ENCODE measurements at places on chromosomes 5 and 9. TPM values are rescaled to one million over a fixed set of nuclear protein-coding genes. Genes with fewer than 3 reads are reported as not detected.

PCDHGA4 gene
- 1.7 TPM for total RNA-seq

DNA sequence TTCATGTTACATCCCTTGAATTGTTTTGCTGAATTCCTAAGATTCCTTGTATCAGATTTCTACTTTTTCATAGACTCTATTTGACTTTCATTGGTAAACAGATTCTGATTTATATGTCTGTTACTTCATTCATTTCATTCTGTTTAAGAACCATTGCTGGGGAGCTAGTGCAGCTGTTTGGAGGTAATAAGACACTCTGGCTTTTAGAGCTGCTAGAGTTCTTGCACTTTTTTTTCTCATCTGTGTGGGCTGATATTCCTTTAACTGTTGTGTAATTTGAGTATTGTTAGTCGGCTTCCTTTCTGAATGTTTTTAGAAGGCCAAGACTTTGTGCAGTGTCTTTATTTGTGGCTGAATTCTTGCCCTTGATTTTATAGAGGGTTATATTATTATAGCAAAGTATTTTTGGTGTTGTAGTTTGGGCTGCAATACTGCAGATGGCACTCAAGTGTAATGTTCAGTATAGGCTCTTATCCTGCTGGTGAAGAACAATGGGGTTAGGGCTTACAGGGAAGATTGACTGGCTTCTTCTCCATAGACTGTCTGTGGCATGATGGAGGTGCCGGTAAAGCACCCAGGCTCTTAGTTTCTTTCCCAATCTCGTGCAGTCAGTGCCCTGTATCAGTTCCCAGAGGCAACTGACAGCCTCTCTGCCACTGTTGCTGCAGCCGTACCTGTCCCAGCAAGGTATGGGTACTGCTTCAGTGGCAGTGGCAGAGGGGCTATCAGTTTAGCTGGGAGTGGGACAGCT is 162.2 kb downstream of the OXCT1 start:
- DNase-seq, result peak; percentile 17

- DNase-seq, result no peak
Observed at GRCh38 chr9:116750510-116750909, 63.4 kb downstream of the TRIM32 start.

DNA sequence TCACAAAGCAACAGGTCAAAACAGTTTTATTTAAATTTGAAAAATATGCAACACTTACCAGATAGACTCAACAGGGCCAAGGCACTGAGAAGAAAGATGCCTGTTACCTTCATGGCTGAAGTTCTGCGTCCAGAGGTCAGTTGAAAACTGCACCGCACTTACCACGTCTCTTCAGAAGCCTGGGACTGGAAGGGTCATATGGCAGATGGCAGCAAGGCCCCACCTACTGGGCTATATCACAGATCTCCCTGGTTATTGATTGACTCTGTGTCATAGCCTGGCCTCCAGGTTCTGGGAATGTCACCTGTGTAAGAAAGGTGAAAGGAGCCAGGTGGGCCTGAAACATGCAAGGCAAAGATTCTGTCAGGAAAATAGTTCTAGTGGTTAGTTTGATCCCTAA is at the start of gene SPINK1:
Gene SPINK1 (minus strand): TSS at position 207 of the 400 bp plus-strand sequence. CDS start 94 bp downstream, at position 113.
- no peak for DNase-seq

CCDC192 gene
- total RNA-seq, result not detected

DNA sequence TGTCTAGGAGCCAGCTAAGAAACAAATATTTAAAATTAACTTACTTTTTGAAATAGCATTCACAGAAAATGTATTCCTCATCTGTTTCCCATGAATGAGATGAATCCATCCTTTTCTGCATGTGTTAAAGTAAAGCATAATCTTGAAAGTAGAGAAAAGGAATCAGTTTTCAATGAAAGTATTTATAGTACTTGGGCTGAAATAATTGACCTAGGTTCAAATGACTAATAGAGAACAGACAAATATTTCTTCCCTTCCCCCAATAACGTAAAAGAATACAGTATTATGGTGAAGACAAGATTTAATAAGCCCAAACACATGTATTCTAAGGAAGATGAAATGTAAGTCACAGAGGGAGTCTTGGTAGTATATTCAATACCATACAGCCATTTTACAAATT is 403.5 kb downstream of the ZNF608 start:
- DNase-seq, result no peak

DNA sequence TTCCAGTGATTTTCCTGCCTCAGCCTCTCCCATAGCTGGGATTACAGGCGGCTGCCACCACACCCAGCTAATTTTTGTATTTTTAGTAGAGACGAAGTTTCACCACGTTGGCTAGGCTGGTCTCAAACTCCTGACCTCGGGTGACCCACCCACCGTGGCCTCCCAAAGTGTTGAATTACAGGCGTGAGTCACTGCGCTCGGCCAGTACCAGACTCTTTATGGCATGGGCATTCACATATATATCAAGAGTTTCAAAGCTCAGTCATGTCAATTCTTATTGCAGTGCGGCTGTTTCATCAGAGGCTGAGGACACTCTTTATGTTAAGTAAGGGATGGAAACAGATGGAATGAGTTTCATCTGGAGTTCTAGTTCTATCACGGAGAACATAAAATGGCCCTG is 315.2 kb upstream of the CDH6 start:
- DNase-seq, result no peak

- no peak for DNase-seq
Observed at GRCh38 chr5:5179597-5179996, 39.5 kb downstream of the ADAMTS16 start.

DNA sequence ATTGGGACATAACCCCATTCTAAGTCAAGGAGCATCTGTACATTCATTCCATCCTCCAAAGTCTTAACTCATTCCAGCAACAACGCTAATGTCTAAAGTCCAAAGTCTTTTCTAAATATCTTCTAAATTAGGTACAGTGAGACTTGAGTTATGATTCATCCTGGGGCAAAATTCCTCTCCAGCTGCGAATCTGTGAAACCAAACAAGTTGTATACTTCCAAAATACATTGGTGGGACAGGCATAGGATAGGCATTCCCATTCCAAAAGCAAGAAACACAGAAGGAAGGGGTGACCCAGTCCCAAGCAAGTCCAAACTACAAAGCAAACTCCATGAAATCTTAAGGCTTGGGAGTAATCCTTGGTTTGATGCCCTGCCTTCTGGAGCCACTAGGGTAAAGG is 97.6 kb upstream of the FANCC start:
- DNase-seq, result no peak

- DNase-seq, result peak; percentile 36
Observed at GRCh38 chr9:111094433-111094924, 56.2 kb upstream of the LPAR1 start.

FCN1 gene
- not detected for total RNA-seq

SPINK13 gene
- not detected for total RNA-seq

GRCh38 chr5:170113522-170113900 is 7.8 kb downstream of the FOXI1 start:
- DNase-seq, result peak; percentile 8

DNA sequence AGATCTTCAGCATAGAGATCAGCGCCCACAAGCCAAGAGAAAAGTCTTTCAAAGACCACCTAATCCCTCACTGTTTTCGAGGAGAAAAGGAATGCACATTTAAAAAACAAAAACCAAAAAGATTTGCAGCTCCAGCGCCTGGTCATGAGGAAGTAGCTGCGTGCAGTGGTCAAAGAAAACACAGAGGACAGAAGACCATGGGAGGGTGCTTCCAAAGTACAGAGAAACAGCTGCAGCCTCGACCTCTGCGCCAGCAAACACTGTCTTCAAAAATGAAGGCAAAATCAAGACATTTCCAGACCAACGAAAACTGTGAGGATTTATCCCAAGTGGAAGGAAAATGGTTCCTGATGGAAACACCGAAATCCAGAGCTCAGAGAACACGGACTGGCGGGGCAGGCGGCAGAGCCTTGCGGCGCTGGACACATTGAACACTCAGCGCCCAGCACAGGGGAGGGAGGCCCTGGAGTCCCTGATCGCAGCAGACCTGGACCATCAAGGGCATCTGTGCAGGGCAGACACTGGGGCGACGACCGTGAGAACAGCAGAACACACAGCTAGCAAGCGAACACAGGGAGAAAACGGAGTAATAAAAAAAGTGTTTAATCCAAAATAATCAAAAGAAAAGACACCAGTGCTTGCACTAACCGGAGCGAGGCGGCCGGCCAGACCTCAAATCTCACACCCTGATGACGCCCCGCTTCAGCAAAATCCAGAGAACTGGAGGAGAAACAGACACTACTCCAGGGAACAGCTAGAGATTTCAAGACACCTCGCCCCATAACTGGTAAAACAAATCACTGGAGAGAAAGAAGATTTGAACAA is 12.6 kb upstream of the SLC12A7 start:
- DNase-seq, result no peak

CHSY3 gene
- 0.24 TPM for total RNA-seq

LCN1 gene
- total RNA-seq, result not detected

GRAMD2B gene
- total RNA-seq, result 25.5 TPM

- DNase-seq, result no peak
Observed at GRCh38 chr9:81473206-81473605, 216.1 kb downstream of the TLE1 start.

PPIC gene
- 133 TPM for total RNA-seq

DNA sequence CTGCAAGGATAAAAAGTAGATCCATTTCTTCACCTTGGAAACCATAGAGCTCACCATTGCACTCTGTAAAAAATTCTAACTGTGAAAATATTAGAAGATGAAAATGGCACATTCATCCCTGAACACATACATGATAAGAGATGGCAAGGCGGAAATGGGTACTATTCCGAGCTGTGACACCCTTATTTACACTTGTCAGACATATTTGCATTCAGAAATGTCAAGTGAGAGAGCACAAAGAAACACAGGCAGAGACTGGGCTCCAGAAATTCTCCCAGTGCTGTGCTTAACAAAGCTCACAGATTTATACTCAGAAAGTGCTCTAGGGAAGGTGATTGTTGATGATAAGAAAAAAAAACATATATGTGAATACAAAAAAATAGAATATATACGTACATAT is 170.3 kb upstream of the PUM3 start:
- DNase-seq, result no peak

SLC4A9 gene
- not detected for total RNA-seq

TPM2 gene
- total RNA-seq, result 823 TPM

DNA sequence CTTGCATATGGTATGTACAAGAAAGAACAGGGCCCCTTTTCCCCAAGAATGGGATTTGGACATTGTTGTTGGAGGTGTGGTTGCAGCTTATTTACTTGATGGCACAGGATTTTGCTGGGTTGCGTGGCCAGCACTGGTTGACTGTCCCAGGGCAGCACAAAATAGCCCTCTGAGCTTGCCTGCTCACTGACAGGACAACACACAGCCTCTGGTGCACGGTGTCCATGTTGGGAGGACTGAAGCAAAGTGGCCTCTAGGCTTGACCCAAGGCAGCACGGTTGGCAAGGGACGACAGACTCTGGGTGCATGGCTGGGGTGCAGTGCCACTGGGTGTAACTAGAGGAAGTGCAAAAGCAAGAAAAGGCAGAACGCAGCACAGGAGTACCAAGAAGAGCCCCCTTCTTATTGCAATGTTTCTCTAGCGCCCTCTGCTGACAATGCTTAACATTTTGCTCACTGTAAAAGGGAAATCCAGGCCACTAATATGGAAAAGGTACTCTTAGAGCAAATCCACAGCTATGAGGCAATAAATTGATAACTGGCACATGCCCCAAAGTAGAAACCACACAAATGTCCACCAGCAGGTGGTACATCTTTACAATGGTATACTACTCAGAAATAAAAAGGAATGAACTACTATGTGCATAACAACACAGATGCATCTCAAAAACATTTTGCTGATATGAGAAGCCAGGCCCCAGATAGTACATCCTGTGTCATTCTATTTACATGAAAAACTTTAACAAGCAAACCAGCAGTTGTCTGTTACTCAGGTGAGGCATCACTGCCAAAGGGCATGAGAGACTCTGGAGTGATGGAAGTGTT is 47.4 kb upstream of the BARX1 start:
- DNase-seq, result peak; percentile 20

- DNase-seq, result no peak
Observed at GRCh38 chr5:54829102-54829501, 156.3 kb downstream of the ESM1 start.

DNA sequence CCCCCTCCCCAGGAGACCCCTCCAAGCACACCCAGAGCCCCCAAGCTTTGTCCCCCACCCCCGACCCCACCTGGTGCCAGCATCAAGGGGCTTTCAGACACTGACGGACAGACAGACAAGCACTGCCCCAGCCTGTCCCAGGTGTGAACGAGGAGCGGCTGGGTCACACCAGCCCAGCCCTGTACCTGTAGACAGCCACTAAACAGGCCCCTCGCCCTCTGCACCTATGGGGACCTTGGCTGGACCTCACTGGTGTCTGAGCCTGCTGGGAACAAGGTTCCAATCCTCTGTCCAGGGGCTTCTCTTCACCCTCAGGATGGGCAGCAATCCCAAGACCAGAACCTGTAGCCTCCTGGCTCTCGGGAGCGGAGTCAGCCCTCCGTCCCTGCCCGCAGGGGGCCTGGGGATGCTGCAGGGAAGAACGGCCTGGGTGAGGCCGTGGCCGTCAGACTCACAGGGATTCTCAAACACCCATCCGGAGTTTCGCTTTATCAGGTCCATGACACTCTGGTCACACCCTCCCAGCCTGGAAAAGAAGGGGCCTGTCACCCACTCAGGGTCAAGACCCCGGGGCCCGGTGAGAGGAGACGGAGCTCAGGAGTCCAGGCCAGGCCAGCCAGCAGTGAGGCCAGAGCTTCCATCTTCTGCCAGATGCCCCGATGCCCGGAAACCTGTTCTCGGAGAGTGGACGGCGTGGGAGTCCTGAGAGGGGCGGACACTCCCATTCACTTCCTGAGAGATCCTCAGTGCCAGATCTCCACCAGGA is 2.8 kb downstream of the LCN6 start:
- no peak for DNase-seq

DNA sequence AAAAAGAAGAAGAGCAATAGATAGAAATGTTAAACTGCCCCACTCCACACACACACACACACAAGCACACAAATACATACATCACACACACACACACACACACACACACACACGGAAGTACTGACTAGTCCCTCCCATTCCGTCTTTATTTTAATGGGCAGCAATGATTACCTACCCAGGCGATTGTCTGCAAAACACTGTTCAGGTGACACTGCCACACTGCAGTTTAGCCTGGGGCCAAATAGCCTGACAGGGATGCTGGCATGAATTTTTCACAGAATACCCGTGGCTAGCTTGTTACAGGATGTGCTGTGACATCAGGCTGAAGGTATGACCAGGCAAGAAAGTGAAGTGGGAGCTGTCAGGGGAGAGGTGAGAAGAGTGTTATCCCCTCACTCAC is 86.9 kb downstream of the FRMD3 start:
- no peak for DNase-seq

PCDHA4 gene
- not detected for total RNA-seq

GRCh38 chr5:117455236-117456233 is 880.9 kb upstream of the SEMA6A start:
- DNase-seq, result no peak

- DNase-seq, result no peak
Observed at GRCh38 chr5:32233696-32234447, 59.8 kb upstream of the GOLPH3 start.

GLDC gene
- total RNA-seq, result not detected

DNA sequence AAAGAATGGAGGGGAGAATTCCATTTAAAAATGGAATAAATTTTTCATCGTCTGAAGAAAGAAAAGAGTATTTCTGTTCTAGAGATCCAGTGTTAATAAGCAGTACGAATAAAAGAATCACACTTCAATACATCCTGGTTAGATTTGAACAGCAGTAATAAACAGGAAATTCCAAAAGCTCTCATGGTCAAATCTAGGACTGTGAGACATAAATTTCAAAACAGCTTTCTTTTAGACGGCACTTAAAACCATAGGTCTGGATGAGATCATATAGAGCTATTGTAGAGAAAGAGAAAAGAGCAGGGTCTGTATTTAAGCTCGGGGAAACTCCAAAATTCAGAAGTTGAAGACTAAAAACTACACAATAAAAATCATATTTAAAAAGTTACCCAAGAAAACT is 1006.9 kb upstream of the CTNND2 start:
- DNase-seq, result no peak

RNF180 gene
- 0.79 TPM for total RNA-seq

Data from SJSA1 (cell line).